ENCODE measurements at places on chromosomes 1 and 21.

DNA sequence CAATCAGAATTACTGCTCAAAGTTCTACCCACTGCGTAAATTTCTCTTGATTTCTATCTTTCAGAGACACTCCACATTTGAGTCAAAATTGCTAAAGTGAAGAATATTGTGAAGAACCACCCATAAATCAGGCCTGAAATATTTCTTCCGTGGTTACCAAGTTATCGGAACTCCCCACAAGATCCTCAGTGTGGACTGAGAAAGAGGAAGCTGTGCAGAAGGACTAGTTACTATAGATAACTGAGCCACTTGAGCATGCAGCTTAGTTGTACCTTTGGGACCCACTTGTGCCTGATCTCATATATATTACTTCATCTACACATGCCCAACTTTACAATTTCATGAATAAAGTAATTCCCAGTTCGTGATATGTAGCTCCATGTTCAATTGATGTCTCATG is 18.4 kb downstream of the RWDD3 start:
- DNase-seq = no peak

DNA sequence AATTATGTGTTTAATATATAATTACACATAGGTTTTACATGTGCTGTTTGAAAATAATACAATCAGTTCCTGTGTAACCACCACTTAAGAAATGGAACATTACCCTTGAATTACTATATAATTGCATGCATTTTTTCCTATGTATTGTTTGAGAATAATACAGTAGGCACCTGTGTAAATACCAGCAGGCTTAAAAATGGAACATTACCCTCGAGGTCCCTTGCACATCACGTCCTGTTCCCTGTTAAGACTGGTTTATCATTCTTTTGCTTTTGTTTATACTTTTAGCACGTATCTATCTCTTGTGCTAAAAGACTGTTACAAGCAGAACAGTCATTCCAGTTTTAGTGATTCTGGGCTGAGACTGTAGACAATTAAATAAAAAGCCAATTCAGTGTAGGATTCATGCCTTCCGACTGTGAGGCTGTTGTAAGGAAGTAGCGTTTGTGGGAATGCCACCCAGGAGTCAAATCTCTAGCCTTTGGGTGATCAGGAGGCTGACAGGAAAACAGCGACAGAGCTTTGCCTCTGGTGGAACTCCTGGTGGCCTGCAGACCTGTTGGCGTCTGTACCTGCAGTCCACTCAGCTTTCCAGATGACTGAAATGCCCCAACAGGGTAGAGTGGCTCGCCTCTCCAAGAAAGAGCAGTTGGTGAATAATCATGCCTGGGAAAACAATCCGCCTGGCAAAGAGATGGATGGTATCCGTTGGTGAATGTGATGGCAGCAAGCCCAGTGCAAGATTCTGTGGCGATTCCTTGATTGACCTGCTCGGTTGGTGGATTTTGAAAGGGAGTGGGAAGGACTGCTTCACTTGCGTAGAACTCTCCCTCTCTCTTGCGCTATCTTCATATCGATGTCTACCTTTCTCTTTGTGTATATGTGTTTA is 58.0 kb downstream of the DISC1 start:
- no peak for DNase-seq

DNA sequence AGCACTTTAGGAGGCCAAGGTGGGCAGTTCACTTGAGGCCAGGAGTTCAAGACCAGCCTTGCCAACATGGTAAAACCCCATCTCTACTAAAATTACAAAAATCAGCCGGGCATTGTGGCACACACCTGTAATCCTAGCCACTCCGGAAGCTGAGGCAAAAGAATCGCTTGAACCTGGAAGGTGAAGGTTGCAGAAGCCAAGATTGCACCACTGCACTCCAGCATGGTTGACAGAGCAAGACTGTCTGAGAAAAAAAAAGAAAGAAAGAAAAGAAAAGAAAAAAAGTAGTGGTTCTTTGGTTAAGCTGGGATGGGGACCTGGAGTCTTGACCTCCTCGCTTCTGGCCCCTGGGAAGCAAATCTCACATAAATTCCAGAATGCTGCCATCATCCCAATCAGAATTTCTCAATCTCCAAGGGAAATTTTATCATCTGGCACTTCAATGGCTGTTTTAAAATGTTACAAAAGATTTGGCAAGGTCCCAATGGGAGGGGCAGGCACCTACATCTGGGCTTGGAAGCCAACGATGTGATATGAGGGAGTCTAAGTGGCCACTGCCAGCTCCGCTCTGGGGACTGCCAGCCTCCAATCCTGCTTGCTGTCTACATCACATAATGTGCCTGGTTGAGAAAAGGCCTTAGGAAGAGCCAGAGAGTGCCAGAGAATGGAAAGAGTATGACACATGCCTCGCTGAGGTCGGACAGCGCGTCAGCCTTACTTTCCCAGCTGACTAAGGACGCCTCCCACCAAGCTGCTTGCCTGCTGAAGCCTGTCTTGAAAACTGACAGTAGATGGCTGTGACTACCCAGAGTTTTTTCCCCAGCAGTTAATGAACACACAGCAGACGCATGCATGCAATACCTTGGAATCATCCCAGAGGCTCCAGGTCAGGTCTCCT is 42.1 kb upstream of the SRP9 start:
- no peak for DNase-seq

DNA sequence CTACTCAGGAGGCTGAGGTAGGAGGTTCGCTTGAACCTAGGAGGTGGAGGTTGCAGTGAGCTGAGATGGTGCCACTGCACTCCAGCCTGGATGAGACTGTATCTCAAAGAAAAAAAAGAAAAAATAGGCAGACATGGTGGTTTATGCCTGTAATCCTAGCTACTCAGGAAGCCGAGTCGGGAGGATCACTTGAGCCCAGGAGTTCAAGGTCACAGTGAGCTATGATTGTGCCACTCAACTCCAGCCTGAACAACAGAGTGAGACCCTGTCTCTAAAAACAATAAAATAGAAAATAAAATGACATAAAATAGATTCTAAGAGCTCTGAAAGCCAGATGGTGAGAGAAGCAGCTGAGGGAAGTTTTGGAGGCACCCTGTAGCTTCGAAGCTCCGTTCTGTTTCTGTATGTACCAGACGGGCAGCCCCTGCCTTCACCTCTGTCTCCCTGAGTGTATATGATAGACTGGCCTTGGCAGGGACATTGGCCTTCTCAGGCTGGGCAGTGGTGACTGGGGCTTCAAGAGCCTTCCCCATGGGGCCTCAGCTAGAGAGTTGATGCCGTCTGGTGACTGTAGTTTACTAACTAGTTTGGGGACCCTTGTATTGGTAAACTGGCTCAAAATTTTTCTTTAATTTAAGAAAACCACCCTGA is 54.4 kb upstream of the SPOCD1 start:
- DNase-seq = no peak

DNA sequence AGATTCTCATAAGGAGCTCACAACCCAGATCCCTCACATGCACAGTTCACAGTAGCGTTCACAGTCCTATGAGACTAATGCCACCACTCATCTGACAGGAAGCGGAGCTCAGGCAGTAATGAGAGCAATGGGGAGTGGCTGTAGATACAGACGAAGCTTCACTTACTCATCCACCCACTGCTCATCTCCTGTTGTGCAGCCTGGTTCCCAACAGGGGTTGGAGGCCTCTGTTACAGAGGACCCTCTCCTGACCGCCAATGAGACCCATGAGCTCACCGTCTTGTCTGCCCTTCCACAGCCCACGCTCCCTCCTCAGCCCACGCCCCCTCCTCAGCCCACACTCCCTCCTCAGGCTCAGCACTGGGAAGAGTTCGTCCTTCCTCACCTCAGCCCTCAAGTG is 39.6 kb downstream of the RSPH1 start:
- no peak for DNase-seq

GRCh38 chr1:232676307-232676706 is 46.4 kb upstream of the SIPA1L2 start:
- no peak for DNase-seq

DNA sequence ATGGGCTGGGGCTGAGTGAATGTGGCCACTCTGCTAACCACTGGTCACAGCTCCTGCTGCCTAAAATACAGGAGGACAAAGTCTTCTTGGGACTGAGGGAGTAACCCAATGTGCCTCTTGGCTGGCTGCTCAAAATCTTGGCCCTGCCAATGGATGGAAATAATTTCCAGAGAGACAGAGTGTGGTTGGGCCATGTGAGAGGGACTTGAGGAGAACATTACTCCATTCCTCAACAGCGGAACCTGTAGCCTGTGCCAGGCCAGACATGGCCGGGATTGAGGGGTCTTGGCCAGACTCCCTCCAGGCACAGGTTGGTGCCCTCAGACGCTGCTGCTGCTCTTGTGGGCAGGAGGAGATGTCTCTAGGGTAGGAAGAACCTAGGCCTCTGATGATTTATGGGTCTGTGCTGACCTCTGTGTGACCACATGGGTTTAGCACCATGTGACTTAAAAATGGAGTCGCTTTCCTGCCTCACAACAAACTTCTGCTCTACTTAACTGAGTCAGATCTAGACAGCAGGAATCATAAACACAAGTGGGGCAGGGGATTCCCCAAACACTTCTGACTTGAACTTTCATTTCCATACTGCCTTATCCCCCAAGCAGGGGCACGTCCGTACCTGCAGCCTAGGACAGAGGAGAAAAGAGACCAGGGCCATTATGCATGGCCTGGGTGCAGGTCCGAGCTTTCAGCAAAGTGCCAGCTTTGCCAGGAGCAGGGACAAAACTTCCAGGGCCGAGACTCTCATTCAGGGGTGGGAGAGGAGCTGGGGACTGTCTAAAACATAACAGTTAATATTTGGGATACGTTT is 79.2 kb downstream of the CD34 start:
- DNase-seq = no peak

DNA sequence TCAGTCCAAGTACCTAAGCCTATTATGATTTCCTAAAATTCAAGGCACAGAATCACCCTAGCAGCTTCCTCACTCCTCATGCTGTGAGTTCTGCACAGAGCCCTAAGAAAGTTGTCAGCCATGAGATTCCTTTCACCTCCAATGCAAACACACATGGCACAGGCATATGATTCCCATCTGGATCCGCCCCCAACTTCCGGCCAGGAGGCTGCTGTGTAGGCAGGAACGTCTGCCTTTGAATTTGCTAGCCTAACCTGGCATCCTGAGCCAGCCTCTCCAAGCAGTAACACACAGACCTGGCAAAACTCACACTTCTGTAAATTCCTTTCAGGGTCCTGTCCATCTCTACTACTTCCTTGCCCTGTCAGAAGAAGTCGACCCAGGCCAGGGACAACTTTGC is 521.1 kb upstream of the BEND5 start:
- no peak for DNase-seq

- DNase-seq = no peak
Measured at GRCh38 chr1:31661856-31662255, 17.2 kb upstream of the PEF1 start.

- DNase-seq = no peak
Measured at GRCh38 chr1:98988904-98989555, 15.6 kb downstream of the PLPPR5 start.

DNA sequence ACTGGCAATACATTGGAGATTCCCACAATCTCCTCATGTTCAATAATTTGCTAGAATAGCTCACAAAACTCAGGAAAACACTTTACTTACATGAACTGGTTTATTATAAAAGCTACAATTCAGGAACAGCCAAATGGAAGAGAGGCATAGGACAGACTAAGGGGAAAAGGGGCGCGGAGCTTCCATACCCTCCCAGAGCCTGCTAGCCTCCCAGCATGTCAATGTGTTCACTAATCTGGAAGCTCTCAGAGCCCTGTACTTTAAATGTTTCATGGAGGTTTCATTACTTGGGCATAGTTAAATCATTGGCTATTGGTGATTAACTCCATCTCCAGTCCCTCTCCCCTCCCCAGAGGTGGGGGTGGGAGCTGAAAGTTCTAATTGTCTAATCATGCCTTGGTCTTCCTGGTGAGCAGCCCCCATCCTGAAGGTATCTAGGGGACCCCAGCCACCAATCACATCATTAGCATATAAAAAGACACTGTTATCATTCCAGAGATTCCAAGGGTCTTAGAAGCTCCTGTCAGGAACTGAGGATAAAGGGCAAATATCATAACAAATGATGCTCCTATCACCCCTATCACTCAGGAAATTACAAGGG is 10.9 kb upstream of the DMRTB1 start:
- DNase-seq = no peak

GRCh38 chr1:62335656-62336055 is 16.4 kb upstream of the KANK4 start:
- DNase-seq = no peak

DNA sequence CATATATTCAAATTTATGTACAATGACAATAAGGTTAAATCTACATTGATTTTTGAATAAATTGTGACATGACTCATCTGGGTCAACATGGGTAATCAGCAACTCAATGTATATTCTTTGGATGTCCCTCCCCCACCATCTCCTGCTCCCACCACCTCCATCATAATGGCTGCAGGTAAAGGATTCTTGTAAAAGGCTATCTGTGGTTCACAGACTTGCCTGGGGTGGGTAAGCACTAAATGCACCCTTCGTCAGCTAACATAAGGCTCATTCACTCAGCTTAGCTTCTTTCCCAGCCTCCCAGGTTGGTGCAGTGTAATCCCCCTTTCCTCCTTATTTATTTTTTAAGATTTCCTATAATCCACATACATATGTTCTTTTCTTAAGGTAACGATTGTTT is 355.7 kb upstream of the DPYD start:
- no peak for DNase-seq

DNA sequence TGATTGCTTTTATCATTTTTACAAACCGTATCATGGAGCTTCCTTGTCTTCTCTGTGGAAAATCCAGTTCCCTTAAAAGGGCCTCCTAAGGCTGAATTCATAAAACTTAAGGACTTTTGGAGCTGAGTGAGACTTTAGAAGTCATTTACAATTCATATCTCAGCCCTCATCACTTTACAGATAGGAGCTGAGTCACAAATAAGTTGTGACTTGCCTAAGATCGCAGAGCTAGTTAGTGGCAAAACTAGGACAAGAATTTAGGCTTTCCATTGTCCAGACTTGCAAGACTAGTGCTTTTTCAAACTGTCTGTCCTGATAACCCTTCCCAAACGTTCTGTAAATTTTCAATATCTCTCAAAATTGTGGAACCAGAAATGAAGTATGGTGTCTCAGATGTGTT is 37.3 kb downstream of the C1orf21 start:
- no peak for DNase-seq

- no peak for DNase-seq
Measured at GRCh38 chr21:26715116-26715515, 130.1 kb downstream of the ADAMTS1 start.

GRCh38 chr1:4086921-4087320 is 186.8 kb upstream of the C1orf174 start:
- no peak for DNase-seq

DNA sequence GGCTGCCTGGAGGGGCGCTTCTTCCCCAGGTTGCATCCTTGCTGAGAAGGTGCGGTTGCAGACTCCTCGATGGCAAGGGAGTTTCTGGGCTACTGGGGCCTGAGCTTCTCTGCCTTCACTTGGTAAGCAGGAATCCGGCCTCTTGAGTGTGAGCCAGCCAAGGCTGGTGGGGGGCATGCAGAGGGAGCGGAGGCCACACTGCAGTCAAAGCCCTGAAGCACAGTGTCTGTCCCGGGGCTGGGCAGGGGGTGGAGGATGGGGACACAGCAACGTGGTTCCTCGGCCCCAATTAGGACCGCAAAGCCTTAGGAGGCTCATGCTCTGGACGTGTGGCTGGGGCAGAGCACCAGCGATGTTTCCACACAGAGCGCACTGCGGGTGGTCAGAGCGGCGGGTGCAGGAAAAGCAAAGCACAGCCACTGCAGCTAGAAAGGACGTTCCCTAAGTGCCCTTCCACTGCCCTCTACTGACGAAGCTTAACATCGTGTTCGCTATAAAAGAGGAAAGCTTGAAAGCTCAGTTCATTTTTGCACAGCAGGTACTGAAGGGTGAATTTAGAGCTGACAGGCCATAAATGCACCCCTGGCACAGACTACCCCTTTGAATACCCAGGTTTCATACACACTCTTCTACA is 60.7 kb upstream of the COG2 start:
- no peak for DNase-seq
